ENCODE measurements at places on chromosomes 2 and 18. TPM values are rescaled to one million over a fixed set of nuclear protein-coding genes. Genes with fewer than 3 reads are reported as not detected.

The TCF7L1 gene
- 7.2 TPM for total RNA-seq

The SULT1C4 gene
- total RNA-seq, result not detected

The DYNAP gene
- total RNA-seq, result not detected

The POTEJ gene
- total RNA-seq, result not detected

The LYG1 gene
- total RNA-seq, result 2.0 TPM

The GALNT5 gene
- 2.8 TPM for total RNA-seq

The REG3G gene
- total RNA-seq, result not detected

The PTGR3 gene
- total RNA-seq, result 13.8 TPM

The C2orf78 gene
- total RNA-seq, result not detected

The SERPINE2 gene
- total RNA-seq, result 214 TPM

The INHA gene
- total RNA-seq, result 0.20 TPM

The C18orf63 gene
- not detected for total RNA-seq

The PDE11A gene
- 0.58 TPM for total RNA-seq

The SMCHD1 gene
- 15.2 TPM for total RNA-seq

The GPR75 gene
- 2.6 TPM for total RNA-seq

The NOSTRIN gene
- total RNA-seq, result 1.6 TPM

The CHRNG gene
- total RNA-seq, result not detected

The RTP5 gene
- total RNA-seq, result not detected

The SOX11 gene
- not detected for total RNA-seq

The TFPI gene
- 56.0 TPM for total RNA-seq

The TCF23 gene
- total RNA-seq, result not detected

The KCNF1 gene
- 42.7 TPM for total RNA-seq

The BMP10 gene
- total RNA-seq, result not detected

The DSG2 gene
- 70.5 TPM for total RNA-seq

The CDH19 gene
- total RNA-seq, result 2.3 TPM

The CHRND gene
- total RNA-seq, result not detected

The TRMT61B gene
- 18.8 TPM for total RNA-seq

The KIF5C gene
- 0.41 TPM for total RNA-seq

The GAREM2 gene
- total RNA-seq, result 9.7 TPM

The IL36B gene
- 0.13 TPM for total RNA-seq

The AFG3L2 gene
- total RNA-seq, result 36.9 TPM

The KCNG3 gene
- 0.90 TPM for total RNA-seq

The CDH7 gene
- total RNA-seq, result not detected

The SIX2 gene
- total RNA-seq, result 0.35 TPM

The SULT1C3 gene
- total RNA-seq, result not detected

The MDH1B gene
- total RNA-seq, result 1.6 TPM

The SRD5A2 gene
- total RNA-seq, result not detected

The IL1R1 gene
- total RNA-seq, result 24.5 TPM

The IGFBP5 gene
- total RNA-seq, result 0.31 TPM

The AOX1 gene
- total RNA-seq, result 2.9 TPM

The KYNU gene
- total RNA-seq, result 380 TPM

The CENPA gene
- total RNA-seq, result 52.8 TPM

The RGPD3 gene
- 0.19 TPM for total RNA-seq

The CTAGE1 gene
- total RNA-seq, result not detected

The CCDC68 gene
- total RNA-seq, result 3.6 TPM

The ELOA2 gene
- not detected for total RNA-seq

The NOP58 gene
- total RNA-seq, result 129 TPM

The GPR55 gene
- not detected for total RNA-seq

The GPR35 gene
- 0.40 TPM for total RNA-seq
